ENCODE measurements at places on chromosomes 1 and 21.

DNA sequence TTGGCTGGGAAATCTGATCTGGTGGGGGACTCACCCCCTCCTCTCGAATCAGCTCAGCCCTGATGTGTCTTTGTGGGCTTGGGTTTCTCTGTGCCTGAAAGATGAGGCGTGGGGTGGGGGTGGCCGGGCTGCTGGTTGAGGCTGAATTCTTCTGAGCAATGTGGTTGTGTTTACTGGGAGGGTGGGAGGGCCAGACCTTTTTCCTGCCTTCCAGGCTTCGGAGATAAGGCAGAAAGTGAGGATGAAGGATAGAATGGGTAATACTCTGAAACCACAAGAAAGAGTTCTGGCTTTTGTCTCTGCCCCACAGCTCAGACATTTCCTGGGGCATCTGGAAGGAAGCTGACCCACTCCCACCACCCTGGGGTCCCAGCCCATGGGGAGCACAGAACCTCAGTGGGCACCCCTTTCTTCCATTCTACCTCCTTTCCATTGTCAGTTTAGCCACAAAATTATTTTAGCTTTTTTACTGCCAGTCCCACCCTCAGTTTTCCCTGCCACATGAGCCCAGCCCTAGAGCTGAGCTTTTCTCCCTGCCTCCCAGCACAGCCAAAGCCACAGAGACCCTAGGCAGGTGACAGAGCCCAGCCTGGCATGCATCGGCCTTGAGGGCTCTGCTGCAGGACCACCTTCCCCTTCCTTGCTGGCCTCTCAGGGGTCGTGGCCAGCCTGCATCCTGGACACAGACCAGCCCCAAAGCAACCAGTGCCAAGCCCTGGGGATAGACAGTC lies 11.2 kb downstream of the ALX3 start:
- no peak for DNase-seq

DNA sequence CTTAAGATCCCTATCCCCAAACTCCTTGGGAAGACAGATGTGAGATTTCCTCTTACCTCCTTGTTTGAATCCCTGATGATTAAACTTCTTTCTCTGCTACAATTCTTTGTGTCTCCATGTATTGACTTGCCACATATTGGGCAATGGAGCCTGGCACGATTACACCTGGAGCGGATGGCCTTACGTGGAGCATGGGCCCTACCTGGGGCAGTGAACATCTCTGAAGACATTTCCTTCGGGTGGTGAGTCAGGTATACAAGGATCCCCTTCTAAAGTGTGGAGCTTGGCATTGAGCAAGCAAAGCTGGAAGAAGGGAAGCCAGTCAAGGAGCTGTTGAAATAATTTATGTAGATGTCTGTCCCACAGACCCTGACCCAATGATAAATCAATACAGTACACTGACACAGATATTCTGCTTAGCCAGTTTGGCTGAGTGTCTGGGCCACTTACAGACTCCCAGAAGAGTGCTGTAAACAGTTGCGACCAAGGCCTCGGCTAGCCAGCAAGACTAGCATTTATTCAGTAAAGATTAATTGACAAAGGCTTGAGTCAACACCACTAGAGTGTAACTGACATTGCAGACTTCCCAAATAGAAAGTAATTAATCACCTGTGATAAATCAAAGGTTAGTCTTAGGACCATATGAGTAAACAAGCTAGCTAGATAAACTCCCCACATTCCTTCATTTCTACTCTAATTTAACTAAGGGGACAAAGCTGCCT lies 83.1 kb upstream of the KCNK1 start:
- DNase-seq: no peak

- DNase-seq: no peak
Observed at GRCh38 chr1:109388208-109388711, 9.5 kb downstream of the SORT1 start.

GRCh38 chr1:60535713-60536112 lies 462.1 kb upstream of the C1orf87 start:
- DNase-seq: no peak

DNA sequence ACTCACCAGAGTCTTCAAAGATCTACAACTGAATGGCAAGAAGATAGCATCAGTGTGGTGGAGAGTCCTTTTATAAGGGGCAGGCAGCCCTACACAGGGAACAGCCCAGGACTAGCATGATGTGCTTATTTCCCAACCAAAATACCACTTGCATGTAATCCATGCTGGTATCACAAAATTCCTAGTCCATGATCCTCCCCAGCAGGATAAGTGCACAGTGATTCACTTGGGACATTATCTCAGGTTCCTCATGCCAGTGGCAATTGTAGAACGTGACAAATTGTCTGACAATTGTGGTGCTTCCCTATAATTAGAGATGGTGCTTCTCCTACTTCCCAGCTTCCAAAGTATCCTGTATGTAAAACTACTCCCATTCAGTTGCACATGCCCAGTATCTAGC lies at the start of gene SPRR2G:
TSS of gene SPRR2G (minus strand) at position 45 of the 400 bp plus-strand sequence. CDS start 780 bp downstream, outside the sequence.
- no peak for DNase-seq

- DNase-seq: no peak
Observed at GRCh38 chr1:46690931-46691421, 19.3 kb downstream of the TEX38 start.

- DNase-seq: no peak
Observed at GRCh38 chr1:10835822-10836421, 39.5 kb upstream of the CASZ1 start.

DNA sequence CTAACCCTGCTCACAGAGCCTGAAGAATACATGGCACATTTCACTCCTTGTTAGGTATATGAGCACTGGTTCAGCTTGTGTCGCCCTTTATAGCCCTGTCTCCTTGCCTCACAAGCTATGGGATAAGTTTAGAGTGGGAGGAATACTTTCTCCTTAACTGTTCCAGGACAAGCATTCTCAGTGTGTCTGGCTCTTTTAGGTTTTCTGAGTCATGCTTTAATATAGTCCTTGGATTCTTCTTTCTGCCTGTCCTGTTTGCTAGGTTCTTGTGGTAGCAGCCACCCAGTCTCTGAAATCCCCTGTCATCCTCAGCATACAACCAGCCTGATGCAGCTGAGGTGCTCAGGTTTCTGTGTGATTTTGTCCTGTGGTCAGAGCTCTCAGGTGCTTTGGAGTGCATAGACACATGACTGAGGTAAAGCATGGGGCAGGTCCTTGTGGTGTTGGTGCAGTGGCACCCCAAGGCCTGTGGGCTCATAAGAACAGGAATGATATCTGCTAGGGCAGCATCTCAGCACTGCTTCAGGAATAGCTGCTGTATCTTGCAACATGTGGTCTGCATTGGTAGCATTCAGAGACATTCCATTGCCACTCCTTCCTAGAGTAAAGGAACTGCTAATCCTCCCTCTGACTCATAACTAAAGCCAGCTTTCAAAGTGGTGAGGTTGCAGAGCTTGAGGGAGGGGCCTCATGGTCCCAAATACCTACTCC lies 14.2 kb upstream of the CASQ2 start:
- DNase-seq: no peak

DNA sequence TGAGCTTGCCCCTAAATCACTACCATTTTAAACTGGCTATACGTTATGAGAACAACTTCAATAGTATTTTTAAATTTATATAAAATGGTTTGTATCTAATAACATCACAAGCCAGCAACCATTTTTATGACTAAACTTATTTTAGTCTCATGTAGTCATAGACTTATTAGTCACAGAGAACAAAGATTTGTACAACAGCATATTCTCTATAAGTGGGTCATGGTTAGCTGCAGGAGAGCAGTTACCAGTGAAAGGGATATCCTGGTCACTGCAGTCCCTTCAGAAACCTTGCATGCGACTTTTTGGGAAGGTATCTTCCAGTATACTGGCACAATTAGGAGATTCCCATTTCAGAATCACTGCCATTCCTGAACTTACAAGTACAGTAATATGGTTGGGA lies 90.0 kb downstream of the HFM1 start:
- no peak for DNase-seq

GRCh38 chr1:107110326-107110725 lies 30.5 kb upstream of the NTNG1 start:
- no peak for DNase-seq

GRCh38 chr1:87091425-87091824 lies 177.0 kb downstream of the HS2ST1 start:
- no peak for DNase-seq

- DNase-seq: no peak
Observed at GRCh38 chr1:18192974-18193373, 85.4 kb downstream of the IGSF21 start.

GRCh38 chr1:204909109-204909508 lies 38.4 kb downstream of the NFASC start:
- no peak for DNase-seq

DNA sequence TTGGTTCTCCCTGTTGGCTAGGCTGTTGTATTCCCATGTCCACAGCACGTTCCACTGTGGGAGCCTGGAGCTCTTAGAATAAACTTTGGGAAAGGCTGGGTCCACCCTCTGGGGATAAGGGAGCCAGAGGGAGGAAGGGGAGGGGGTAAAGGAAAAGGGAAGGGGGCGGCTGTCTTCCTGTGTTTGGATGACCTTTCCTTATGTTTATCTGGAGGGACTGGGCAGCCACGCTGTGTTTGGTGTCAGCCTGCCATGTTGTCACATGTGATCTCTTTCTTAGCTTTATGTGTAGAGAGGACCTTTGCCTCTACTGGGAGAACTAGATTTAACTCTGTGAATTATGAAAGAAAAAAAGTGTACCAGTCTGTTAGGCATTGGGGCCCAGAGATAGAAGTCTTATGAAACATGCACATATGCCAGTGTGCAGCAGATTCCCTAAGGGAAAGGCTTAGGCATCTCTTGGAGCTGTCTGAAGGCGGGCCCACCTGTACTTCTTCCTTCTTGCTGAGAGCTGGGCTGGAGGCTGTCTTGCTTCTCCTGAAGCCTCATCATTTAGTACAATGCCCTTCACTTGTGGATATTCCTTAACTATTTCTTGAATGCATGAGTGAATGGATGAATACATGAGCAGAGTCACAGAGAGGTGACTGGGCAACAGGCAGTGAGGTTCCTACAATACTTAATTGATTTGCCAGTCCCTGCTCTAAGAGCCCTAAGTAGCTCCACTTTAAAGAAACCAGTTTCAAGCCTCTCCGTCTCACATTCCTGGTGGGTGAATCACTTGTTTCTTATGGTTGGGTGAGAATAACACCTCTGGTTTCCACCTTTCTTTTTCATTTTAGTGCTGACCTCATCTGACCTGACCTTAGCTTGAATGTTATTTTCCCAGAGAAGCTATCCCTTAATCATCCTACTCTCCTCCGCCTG lies 62.5 kb upstream of the ARHGAP29 start:
- DNase-seq: no peak

- DNase-seq: no peak
Observed at GRCh38 chr21:43979654-43980053, 32.5 kb upstream of the TRAPPC10 start.

DNA sequence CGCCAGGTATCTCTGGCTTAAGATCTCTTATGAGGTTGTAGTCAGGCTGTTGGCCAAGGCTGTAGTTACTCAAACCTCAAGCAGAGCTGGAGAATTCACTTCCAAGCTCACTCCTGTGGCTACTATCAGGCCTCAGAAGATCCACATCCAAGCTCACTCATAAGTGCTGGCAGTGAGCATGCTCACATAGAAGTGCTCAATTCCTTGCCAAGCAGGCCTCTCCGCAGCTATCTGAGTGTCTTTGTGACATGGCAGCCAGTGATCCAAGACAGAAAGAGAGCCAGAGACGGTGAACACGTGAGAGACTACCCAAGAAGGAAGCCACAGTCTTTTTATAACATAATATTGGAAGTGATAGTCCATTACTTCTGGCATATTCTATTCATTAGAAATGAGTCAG lies 278.2 kb downstream of the PAPPA2 start:
- DNase-seq: no peak

GRCh38 chr1:189217646-189218045 lies 1260.0 kb downstream of the BRINP3 start:
- no peak for DNase-seq

DNA sequence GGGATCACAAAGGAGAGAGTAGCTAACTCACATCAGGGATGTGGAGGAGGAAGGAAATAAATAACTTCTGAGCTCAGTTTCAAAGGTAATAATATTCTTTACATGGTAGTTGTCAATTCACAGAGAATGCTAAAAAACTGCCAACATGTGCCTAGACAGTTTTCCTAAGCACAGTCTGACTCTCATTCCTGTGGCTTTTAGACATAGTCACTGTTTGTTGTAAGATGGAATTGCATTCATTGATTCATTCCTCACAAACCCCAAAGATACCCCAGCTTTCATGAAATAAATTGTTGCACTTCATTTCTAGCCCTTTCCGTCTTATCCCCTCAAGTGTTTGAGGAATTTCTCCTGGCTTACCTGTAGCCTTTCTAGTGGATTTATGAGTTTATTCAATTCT lies 263.9 kb downstream of the NTNG1 start:
- no peak for DNase-seq

- no peak for DNase-seq
Observed at GRCh38 chr1:199449681-199450080, 577.8 kb upstream of the NR5A2 start.

GRCh38 chr1:201456499-201457309 lies 12.3 kb downstream of the PHLDA3 start:
- no peak for DNase-seq
